HT1080 (cell line): ENCODE measurements at places on chromosomes 16 and 17. TPM values are rescaled to one million over a fixed set of nuclear protein-coding genes. Genes with fewer than 3 reads are reported as not detected.

GUCY2D gene
- not detected in 2 replicates for total RNA-seq

SLC5A10 gene
- total RNA-seq, result not detected in 2 replicates

GRCh38 chr17:1082579-1082978 lies 85.7 kb downstream of the TIMM22 start:
- DNase-seq, result no peak

GPATCH8 gene
- 9.6 and 13.2 TPM in 2 replicates for total RNA-seq

- DNase-seq, result no peak
Measured at GRCh38 chr17:48179071-48179945, 71.7 kb downstream of the SNX11 start.

GRCh38 chr16:17252064-17252463 lies 218.7 kb downstream of the XYLT1 start:
- no peak for DNase-seq

DNA sequence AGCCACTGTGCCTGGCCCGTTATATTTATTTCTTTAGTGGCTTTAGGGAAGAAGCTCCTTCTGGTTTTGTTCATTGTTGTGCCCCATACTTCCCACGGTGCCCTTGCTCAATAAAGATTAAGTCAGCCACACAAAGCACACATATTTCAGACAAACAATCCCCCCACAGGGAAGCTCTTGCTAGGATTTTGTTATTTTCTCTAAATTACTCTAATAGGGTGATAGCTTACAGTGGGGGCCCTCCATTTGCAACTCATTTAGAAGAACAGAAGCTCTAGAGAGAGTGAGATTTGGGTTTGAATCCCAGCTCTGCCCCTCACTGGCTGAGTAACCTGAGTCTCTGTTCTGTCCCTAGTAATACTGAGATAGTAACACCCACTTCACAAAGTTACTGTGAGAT lies 499.9 kb downstream of the GRIN2A start:
- DNase-seq, result no peak

- no peak for DNase-seq
Measured at GRCh38 chr16:84068783-84069462, 26.3 kb upstream of the SLC38A8 start.

GRCh38 chr16:66419527-66419926 lies 7.6 kb upstream of the BEAN1 start:
- DNase-seq, result no peak

GRCh38 chr16:55280587-55280986 lies 43.4 kb upstream of the IRX6 start:
- DNase-seq, result no peak

MYH1 gene
- total RNA-seq, result not detected in 2 replicates
